Activated CD4-positive, alpha-beta T cell treated with anti-CD3 and anti-CD28 coated beads, Interleukin-2, amount 50 U/mL, for 16 hours (primary cell): ENCODE measurements at places on chromosomes 5 and 9.

GRCh38 chr5:153043886-153044285, 446.6 kb upstream of the GRIA1 start:
- DNase-seq = no peak

GRCh38 chr9:127977884-127978647, 2.7 kb downstream of the EEIG1 start:
- DNase-seq = no peak

DNA sequence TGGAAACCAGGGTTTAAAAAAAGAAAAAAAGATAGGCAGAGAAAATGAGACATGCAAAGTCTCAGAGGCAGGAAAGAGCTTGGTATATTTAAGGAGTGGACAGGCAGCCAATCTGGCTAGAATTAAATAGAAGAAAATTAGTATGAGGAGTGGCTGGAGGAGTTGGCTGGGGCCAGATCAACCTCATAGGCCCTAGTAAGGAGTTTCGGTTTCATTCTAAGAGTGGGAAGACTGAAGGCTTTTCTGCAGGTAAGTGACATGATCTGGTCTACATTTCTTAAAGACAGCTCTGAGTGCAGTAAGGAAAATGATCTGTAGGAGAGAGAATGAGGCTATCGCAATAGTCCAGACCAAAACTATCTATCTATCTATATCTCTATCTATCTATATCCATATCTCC, 27.5 kb downstream of the ADRB2 start:
- no peak for DNase-seq

DNA sequence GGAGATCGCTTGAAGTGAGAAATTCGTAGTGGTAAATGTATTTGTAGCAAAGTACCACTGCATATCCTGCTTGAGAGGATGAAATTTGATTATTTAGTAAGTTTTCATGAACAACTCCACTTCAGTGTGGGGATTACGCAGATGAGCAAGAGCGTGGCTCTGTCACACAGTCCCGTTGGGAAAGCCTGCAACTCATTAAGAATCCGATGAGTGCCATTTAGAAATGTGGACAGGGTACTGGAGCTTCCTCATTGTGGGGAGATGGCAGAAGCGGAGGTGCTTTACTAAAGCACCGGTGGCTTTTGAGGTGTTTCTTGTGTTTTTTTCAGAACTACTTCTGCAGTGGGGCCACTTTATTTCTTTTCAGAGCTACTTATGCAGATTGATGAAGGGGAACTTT, 1.4 kb downstream of the TJP2 start:
- DNase-seq = no peak

DNA sequence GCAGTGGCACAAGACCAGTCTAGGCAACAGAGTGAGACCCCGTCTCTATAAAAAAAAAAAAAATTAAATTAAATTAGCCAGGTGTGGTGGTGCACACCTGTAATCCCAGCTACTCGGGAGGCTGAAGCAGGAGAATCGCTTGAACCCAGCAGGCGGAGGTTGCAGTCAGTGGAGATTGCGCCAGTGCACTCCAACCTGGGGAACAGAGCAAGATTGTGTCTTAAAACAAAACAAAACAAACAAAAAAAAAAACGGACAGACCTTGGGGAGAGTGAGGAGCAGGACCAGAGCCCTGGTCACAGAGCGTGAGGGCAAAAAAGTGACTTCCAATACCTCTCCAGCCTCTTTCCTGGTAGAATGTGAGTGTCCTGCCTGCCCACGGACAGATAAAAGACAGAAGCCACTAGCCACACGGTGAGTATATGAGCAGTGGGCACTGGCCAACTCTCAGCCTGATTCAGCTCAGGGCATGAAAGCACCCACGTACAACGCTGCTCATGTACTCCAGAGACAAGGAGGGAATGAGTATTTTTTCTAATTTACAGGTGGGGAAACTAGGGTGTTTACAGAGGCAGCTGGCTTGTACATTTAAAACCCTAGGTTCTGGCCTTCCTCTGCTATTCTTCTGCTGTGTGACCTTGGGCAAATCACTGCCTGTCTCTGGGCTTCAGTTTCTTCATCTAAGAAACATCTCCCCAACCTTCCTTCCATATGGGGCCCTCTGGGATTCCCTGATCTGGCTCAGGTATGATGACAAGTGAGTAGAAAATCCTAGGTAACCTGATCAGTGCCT, 1.8 kb downstream of the OLFML2A start:
- no peak for DNase-seq

DNA sequence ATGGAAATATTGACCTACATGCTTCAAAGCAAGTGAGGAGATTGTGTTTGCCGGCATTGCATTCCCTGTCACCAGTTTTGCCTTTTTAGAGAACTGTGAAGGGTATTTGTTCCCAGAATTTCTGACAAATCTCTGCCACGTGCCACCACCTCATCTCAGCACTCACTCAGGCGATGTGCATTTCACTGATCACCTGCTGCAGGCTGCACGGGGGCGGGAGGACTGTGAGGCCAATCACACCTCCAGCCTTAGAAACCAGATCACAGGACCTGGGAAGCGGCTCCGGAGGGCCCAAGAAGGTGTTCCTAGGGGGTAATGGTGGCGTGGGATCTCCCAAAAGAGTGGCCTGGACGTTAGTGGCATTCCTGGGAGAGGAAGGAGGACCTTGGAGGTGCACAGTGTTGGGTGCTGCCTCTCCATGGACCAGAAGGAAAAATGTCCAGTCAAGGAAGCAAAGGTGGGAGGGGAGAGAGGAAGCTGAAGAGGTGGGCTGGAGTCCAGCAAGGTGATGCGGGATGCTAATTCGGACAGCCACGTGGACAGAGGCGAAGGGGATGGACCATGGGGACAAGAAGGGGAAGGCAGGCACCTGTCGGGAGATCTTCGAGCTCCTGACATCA, 63.6 kb upstream of the OLFM1 start:
- no peak for DNase-seq
